SHP77 treated with DMSO at 0.1 percent for 48 hours (cell line): ENCODE measurements at places on chromosomes 3 and 15.

DNA sequence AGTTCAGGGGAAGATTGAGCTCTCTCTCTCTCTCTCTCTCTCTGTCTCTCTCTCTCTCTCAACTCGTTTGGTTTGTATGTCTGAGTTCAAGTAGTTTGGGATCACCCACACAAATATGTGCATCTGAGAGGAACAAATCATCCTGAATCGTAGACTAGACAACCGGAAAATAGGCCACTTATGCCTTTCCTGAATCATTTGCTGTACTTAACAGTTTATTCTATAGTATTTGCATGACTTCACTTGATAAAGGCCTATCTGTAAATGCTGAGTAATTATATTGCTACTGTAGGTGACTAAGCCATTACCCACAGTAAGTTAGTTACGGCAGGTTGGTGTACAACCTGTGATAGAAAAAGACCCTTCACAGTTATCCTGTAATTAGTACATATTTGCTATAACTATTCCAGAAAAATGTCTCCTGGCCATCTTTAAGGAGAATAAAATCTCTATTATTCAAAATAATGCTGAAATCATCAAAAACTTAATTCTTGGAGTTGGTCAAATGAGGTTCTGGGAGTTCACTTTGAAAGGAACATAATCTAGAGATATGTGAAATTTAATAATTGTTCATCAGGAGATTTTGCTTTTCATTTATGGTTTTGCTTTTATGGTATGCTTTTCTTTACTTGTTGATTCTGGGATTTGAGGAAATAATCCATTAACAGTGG lies 31.1 kb downstream of the OXSM start:
- DNase-seq = no peak

DNA sequence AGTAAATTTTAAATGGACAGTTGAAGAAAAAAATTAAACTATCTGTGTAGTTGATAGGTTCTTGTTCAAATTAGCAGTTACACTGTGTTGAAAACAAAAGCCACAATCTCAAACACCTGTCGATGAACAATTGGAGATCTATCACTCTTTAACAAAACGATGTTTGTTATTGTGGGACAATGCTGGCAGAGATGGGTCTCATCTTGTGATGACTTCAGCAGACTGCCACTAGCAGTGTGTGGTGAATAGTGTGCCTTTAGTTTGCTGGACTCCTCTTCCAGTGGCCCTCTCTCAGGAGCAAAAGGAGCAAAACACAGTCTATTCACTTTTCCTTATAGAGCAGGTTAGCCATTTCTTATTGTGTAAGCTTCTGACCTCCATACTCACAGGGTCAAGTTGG lies 14.7 kb upstream of the TRIM59 start:
- no peak for DNase-seq

- no peak for DNase-seq
Measured at GRCh38 chr3:179432021-179432420, 19.2 kb downstream of the GNB4 start.

GRCh38 chr15:66715720-66716655 lies 14.0 kb downstream of the SMAD6 start:
- no peak for DNase-seq

DNA sequence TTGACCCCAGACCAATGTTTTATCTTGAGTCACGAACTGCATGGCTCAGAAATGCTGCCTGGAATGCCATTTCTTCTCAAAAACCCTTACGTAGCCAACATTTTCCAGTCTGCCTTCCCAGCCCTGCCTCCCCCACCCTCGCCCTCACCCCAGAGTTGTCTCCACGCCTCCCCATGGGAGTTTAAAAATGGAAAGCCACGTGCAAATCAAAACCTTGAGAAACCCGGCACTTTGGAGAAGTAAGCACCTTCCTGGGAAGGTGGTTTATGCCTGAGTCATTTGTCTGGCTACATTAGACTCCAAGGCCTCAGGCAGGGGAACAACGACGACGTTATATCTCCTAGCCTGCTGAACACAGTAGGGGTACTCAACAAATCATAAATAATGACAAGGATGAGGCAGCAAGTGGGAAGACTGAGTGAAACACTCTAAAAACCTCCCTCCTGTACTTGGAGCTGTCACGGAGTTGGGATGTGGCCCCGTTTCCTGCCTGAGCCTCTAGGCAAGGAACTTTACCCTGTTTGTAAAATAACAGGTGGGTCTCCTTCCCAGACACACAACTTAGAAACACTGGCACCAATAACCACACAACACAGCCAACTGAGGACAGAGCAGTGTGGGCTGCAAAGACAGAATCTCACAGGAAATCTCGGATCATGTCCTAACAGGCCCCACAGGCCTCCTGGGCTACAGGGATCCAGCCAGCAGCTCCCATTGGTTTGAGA lies 179.1 kb downstream of the NTRK3 start:
- DNase-seq = no peak

DNA sequence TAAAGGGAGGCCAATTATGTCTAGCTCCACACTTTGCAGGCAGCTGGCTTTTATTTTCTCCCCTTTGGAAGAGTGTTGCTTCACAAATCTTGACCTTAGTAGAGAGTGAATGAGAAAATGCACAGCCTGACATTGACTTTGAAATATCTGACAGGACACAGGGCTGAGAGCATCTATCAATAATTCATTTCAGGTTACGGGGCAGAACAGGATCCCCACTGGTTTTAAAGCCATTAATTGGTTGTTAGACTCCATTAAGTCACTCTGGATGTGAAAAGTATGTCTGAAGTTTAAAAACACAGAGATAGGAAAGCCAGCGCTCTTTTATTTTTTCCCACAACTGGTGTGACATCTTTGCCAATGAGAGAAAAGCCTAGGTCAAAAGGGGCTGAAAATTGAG lies 251.9 kb upstream of the TMC3 start:
- no peak for DNase-seq

DNA sequence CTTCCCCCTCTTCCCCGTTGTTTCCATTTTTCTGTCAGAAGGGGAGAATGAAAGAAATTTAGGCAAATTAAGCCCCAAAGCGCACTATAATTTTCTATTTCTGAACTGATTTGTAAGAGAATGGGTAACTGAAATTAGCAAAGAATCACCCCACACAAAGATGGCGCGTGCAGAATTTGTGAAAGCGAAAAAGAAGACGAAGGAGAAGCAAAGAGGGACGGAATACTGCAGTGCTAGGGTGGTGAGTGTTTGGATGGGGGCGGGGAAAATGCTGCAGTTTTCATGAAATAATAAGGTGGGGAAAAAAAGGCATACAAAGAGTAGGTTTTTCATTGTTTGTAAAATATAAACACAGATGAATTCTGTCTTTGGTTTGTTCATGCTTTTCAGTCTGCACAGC lies 4.6 kb upstream of the CTNNB1 start:
- no peak for DNase-seq

DNA sequence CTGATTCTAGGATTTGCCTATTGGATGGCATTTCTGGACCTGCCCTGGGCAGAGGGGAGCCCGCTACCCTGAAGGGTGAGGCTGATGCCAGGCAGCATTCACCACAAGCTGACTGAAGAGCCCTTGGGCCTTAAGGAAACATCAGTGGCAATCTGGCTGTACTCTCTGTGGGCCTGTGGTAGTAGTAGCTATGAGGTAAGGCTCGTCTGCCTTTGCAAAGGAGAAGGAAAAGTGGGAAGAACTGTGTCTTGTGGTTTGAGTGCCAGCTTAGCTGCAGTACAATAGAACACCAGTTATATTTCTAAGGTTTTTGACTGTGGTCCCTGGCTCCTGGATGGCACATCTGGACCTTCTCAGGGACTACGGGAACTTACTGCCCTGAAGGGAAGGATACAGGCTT lies 51.5 kb downstream of the SPTSSB start:
- DNase-seq = no peak

DNA sequence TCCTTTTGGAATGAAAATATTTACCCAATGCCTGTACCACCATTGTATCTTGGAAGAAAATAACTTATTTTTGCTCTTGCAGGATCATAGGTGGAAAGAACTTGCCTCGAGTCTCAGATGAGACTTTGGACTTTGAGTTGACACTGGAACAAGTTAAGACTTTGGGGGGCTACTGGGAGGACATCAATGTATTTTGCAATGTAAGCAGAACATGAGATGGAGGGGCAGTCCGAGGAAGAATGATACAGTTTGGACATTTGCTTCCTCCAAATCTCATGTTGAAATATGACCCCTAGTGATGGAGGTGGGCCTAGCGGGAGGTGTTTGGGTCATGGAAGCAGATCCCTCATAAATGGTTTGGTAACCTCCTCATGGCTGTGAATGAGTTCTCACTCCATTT lies 1428.6 kb downstream of the ZPLD1 start:
- no peak for DNase-seq

- DNase-seq = no peak
Measured at GRCh38 chr15:35506272-35506870, 39.6 kb downstream of the DPH6 start.

DNA sequence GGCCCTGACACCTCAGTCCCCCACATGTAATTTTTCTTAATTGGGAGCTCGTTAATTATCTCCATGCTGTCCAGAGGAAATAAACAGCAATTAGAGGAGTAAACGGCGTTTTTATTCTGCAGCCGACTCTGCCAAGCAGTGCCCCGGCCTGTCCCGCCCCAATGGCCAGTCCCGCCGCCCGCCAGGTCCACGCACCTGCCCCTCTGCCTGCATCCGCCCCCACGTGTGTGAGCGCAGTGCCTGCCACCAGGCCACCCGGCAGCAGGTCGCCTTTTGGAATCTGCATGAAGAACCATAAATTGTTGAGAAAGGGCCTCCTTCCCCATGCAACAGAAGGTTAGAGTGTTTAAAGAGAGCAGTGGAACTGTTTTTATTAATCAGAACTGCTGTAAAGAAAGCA lies 87.5 kb upstream of the LINGO1 start:
- no peak for DNase-seq

DNA sequence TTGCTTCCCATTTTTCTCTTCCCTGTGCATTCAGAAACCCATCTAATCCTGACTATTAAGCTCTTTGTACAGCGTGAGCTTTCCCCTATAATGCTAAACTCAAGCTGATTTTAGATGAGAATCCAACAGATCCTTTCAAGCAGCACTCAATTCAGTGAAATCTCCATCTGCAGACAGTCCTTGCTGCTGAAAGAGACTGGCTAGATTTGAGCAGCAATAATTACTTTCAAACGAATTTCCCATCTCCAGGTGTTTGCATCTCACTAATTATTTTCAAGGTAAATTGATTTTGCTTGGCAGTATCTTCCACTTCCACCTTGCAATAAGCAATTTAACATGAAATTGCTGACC lies 49.5 kb upstream of the SLC7A14 start:
- DNase-seq = no peak

- DNase-seq = no peak
Measured at GRCh38 chr15:58924327-58924726, 9.2 kb downstream of the SLTM start.

- DNase-seq = no peak
Measured at GRCh38 chr3:113241292-113242095, 30.1 kb downstream of the BOC start.

- DNase-seq = no peak
Measured at GRCh38 chr3:177245250-177245649, 48.0 kb upstream of the TBL1XR1 start.

GRCh38 chr3:150682279-150682678 lies 21.4 kb downstream of the ERICH6 start:
- no peak for DNase-seq

DNA sequence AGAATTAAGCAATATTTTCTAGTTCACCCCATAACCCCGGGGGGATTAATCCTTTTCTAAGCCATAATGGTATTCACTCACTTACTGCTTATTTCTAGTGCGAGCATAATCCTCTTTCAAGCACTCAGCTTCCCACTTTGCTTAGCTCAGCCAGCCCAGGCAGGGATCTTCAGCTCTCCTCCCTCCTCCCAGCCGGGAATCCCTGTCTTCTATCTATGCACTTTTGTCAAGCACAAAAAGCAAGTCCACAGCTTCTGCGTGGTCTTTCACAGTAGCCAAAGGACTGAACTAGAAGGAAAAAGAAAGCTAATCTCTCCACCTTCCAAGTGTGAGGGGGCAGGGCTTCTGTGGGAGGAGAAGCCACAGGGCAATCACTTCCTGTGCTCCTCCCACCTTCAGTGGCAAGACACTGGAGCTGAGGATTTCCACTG lies 62.8 kb downstream of the PEX5L start:
- no peak for DNase-seq

DNA sequence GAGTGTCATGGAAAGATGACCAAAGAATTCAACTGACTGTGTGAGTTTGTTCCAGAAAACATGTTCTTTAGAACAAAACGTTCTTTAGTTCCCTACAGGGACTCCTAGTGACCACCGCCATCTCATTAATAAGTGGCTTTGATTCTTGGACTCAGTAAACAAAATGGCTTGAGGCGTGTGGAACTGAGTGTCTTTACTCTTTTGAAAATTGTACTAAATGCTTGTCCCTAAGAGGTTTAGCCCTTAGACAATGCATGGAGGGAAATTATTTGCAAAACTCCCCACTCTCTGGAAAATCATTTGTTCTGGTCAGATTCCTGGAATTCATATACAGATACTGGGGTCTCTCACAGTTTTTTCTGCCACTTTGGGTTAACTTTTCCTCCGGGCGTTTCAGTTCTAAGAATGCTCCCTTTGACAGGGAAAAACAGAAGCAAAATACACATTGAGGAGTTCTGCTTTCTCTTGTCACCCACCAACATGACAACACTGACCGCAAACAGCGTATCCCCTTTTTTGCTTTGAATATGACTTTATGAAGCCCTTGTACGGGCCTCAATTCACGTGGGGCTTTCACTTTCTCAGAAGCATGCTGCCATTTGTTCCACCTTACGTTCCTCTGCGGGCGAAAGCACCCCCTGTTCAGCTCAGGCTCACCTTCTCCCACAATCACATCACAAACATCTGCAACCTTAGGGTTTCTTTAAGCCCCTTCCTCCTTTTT lies 15.3 kb upstream of the NRROS start:
- no peak for DNase-seq
